Panc1 (cell line): ENCODE measurements at places on chromosomes 3 and 15.

DNA sequence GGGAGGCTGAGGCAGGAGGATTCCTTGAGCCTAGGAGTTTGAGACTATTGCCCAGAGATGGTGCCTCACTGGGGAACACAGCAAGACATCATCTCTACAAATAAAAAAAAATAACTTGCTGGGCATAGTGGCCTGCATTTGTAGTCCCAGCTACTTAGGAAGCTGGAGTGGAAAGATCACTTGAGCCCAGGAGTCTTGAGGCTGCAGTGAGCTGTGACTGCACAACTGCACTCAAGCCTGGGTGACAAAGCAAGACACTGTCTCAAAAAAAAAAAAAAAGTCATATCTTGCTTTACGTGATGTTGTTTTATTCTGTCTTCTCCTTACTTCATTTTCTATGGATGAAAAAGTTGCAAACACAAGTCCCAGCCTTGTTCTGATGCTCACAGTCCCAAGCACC lies 14.1 kb downstream of the GATM start:
- no peak for DNase-seq

DNA sequence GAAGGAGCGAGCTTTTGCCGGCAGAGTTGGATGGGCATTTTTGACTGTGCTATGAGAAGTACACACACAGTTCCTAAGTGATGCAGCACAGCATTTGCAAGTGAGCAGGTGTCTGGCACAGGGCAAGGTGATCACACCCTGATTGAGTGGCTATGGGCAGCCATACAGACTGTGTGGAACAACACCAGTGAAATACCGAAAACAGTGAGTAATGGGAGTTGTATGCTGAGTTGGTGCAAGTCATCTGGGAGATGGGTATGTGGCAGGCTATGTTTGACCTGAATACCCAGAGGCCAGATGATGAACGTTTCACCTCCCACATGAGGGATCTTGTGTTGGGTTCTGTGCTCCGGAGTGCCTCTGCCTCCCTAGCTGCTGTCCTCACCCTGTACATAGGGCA lies 53.5 kb upstream of the TIPARP start:
- no peak for DNase-seq

- DNase-seq, result no peak
Measured at GRCh38 chr3:20401253-20401652, 215.2 kb upstream of the SGO1 start.

- peak; percentile 64 for DNase-seq
Measured at GRCh38 chr3:45644791-45645201, 44.4 kb upstream of the SACM1L start.

DNA sequence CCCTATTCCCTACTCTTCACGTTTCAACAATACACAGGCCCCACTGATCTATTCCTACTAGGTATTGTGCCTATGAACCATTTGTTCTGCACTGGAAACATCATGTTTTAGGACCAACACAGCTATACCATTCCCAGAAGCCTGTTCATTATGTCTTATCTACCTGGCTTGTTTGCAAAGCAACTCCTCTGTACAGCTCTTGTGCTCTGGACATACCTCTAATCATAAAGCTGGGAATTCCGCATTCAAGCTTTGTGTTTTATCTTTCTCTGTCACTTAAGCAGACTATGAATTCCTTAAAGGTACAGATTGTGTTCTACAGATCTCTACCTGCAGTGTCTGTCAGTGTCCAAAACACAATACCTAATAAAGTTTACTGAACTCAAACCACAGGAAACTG lies 87.5 kb upstream of the CSPG5 start:
- DNase-seq, result no peak

GRCh38 chr3:19107719-19108118 lies 40.6 kb upstream of the KCNH8 start:
- no peak for DNase-seq

DNA sequence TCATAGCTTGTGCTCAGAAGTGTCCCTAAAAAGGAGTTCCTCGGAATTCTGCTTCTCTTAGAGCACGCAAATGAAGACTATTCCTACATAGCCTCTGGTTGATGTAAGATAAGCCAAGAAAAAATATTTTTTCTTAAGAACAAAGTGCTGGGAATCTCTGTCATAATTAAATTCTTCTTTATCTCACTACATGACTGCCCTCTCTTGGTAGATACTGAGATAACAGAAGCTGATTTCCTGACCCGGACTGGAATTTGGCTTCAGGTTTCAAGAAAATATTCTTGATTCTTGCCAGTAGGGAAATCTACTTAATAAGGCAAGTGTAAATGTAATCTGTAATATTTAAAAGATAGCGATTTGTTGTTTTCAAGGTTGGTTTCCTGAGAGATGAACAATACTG lies 31.3 kb upstream of the SETMAR start:
- DNase-seq, result no peak

DNA sequence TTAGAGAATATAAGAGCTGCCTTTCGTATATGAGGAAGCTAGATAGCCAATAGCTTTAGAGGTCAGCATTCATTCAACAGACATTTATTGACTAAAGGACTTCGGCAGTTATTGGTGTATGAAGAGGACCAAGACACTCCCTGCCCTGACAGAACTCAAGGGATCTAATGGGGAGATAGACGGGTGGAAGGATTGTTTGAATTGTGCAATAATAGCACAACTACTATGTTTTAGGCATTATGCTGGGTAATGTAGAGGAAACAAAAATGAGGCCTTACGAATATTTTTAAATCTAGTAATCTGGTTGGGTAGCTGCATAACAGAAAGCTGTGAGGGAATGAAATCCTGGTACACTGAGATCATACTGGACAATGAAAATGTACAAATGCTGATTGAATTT lies 5.0 kb downstream of the LRCH3 start:
- DNase-seq, result no peak

DNA sequence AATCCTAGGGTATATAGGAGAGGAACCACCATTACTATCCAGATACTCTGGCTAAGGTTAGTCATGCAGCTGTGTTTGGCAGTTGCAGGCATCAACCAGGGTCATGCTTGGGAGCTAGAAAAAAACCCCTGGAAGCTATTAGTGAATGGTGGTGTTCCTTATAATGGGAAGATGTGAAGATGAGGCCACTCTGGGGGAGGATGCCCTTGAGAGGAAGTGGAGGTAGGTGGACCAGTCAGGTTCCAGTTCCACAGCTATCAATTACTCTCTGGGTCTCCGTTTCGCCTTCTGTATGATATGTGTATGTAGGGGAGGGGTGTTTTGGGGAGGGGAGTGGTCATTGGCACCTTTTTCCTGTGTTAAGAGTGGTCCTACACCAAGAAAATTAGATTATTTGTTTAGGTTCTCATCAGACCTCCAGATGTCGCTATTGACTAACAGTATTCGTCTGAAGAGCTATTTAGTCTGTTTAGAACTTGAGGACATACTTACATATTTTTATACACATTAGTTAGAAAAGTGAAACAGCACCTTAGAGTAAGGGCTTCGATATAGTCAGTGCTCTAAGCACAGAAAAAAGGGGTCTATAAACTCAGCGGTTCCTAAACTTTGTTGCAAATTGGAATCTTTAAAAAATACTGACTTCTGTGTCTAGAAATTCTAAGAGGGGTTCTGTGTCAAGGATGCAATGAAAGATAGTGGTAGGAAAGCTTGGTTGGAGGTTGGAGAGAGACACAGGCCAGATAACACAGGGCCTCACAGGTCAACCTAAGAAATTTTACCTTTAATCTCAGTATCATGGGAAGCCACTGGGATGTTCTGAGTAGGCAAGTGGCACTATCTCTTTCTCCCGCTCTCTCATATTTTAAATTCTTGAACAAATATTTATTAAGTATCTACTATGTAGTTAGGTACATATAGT lies 9.1 kb upstream of the HPS3 start:
- DNase-seq, result peak; percentile 76

DNA sequence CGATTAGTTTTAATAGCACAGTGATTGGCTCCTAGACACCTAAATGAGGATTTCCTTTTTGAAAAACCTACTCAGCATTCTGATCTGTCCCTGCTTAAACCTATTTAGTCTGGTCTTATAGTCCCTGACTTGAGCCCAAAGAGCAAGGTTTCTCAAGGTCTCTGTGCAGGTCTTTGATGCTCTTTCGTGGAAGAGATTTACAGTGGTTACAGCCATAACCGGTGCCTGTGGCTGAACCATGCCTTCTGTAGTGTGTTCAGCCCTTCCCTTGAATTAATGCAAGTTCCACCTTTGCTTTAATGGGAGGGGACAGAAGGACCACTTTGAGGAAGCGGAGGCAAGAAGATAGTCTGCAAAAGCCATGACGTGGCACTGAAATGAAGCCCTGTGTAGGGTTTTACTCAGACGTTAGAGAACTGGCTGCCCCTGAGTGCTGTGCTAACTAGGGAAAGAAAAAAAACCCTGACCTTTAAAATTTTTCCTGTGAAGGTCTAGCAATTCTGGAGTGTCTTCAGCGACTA lies 43.0 kb downstream of the ZBTB38 start:
- DNase-seq, result no peak

GRCh38 chr3:39262846-39263245 lies 17.0 kb downstream of the CX3CR1 start:
- no peak for DNase-seq

- DNase-seq, result no peak
Measured at GRCh38 chr3:70728311-70728710, 415.9 kb upstream of the MDFIC2 start.
